ENCODE measurements at places on chromosomes 11 and 22.

- DNase-seq: no peak
These were observed 71.2 kb upstream of the GDPD4 start for GRCh38 chr11:77372726-77373125.

DNA sequence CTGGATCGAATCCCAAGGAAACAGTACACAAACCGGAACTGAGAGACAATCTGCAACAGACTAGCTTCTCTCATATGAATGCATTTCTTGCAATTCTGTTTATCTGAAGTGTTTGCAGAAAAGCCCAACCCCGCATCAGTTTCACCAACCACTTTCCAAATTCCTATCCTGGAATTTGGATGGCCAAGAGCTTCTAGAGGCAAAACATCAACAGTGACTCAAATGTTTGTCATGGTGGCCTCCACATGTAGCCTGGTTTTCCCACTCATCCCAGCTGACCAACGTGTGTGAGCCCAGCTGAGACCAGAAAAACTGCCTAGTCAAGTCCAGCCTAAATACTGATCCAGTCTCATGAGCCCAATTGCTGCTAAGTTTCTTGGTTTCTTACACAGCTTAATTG lies 8.3 kb upstream of the MIEF1 start:
- DNase-seq: no peak

GRCh38 chr11:1450949-1451710 lies 35.4 kb downstream of the MOB2 start:
- DNase-seq: no peak

DNA sequence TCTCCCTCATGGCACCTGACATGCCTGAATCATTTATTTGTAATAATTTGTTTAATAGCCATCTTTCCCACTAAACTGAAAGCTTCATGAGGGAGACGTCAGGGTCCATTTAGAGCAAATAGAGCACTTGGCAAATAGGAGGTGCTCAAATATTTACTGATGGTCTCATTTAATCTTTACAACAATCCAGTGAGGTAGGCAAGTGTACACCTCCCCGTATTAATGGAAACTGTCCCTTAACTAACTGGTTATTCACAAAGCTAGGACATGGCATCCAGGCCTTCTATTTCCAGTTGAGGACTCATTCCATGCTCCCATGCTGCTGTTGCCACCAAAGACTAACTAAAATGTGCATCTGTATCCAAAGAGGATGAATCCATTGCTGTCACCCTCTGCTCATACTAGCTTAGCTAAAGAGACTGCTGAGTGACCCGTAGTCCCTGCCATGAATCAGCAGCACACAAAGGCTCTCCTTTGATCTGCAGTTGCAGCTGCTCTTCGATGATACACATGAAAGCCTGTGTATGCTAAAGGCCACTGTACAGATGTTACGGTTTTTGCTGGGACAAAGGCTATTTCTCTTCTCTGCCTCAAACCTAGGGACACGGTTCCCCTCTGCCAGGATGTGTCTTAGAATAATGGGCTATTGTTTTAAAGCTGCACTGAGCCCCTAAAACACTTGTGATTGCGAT lies 82.6 kb downstream of the RAB30 start:
- no peak for DNase-seq

DNA sequence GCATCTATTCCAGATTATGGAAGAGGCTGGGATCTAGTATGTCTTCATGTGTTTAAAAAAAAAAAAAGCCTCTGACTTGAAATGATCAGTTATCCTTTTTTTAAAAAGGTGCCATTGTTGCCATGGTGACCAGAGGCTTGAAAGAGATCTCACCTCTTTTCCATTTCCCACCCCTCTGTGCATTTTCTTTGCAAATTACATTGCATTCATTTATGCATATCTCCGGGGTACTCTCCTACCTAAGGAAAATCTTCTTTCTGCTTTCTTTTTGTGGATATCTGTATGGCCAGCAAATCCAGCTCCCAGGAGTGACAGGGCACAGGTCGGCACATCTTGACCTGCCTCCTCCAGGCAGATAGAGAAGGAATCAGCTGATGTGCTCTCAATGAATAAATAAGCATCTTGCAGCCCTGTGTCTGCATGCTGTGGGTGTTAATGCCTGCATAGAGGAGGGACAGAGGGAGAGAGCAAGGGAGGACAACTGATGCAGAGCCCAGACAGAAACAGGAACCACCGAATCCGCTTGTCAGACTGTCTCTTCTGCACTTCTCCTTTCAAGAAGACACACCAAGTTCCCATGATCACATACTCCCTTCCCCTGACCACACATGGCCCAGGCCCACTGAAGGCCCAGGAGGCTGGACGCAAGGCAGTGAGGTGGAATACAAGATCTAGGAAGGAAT lies 50.9 kb downstream of the CWC15 start:
- no peak for DNase-seq

DNA sequence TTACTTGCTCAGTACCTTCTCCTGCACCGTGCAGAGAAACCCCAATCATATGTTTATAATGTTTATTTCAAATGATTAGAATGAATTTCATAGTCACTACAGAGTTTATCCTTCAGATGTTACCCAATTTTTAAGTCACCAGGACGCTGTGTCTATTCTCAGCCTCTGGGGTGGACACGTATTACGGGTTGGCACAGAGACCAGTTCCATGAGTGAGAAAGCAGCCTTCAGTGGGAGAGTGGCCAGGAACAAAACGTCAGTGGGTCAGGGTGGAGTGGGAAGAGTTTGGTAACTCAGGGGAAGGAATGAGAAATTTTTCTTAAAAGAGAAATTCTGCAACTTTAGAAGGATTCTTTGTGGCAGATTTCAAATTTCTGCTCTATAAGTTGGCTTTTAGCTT lies 77.1 kb upstream of the MTMR2 start:
- no peak for DNase-seq

- no peak for DNase-seq
These were observed 71.3 kb upstream of the ALX4 start for GRCh38 chr11:44381261-44381660.

DNA sequence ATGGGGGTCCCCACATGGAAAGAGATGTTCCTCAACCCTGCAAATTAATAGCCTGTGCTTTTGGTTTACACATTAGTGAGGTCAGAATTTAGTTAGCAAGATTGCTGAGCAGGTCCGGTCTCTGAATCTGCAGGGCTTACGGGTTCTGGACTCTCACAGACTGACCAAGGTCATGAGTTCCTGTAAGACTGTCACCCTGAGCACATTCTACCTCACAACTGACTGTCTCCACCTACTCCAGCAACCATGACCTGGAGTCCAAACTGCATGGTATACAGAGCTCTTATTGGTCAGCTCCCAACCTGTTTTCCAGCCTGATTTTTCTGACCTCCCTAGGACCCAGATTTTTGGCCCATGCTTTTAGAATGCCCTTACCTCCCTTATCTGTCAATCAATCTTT lies 28.2 kb downstream of the DKK3 start:
- no peak for DNase-seq

DNA sequence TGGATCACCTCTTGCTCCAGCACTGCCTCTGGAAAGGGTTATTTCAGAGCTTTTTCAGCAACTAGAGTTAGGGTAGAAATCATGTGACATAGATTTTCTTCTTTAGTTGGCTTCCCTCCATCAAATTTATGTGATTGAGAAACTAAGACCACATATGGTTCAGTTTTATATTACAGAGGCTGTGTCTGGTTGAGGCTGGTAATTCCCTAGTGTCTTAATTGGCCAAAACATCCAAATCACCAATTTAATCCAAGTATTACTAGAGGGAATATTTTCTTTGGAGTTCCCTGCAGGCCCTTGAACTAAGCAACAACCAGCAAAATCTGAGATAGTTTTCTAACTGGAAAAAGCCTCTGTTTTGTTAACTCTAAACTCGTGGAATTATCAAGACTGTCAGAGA lies 136.3 kb downstream of the ARHGAP42 start:
- DNase-seq: no peak

DNA sequence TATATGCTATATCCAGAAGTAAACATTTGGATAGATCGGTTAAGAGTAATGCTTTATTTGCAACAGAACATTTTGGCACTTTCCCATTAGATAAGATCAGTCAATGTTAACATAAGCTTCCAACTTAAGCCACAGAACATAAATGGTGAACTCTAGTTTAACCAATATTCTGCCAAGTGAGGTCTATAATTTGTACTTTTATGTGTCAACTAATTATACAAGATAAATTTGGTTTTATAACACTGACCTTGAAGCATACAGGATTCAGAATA lies 23.5 kb upstream of the BLID start:
- no peak for DNase-seq

GRCh38 chr22:26822313-26822712 lies 164.9 kb downstream of the MIAT start:
- DNase-seq: no peak

DNA sequence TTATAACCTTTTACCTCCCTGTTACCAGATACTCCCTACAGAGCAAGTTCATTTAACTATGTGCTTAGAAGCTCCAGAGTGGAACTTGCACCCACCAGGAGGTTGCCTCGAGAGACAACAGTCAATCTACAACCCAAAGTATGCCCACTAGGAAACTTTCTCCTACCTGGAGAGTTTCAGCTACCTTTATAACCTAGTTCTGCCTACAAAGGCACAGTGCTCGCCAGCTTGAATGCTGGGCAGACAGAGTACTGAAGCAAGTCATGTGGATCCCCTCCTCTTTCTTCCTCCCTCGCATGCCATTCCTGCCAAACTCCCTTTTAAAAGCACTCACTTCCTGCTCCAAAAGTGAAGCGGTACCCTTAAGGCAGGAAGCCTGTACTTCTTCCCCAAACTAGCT lies 258.9 kb downstream of the SWAP70 start:
- no peak for DNase-seq

GRCh38 chr11:118167253-118167652 lies 9.2 kb downstream of the SCN2B start:
- no peak for DNase-seq

GRCh38 chr22:31049815-31050420 lies 31.2 kb upstream of the SMTN start:
- DNase-seq: no peak

- DNase-seq: no peak
These were observed 168.6 kb downstream of the FAT3 start for GRCh38 chr11:92393218-92393617.

- DNase-seq: no peak
These were observed 1008.4 kb downstream of the JRKL start for GRCh38 chr11:97398246-97398645.

- DNase-seq: no peak
These were observed 227.7 kb upstream of the TENM4 start for GRCh38 chr11:79668575-79668974.

DNA sequence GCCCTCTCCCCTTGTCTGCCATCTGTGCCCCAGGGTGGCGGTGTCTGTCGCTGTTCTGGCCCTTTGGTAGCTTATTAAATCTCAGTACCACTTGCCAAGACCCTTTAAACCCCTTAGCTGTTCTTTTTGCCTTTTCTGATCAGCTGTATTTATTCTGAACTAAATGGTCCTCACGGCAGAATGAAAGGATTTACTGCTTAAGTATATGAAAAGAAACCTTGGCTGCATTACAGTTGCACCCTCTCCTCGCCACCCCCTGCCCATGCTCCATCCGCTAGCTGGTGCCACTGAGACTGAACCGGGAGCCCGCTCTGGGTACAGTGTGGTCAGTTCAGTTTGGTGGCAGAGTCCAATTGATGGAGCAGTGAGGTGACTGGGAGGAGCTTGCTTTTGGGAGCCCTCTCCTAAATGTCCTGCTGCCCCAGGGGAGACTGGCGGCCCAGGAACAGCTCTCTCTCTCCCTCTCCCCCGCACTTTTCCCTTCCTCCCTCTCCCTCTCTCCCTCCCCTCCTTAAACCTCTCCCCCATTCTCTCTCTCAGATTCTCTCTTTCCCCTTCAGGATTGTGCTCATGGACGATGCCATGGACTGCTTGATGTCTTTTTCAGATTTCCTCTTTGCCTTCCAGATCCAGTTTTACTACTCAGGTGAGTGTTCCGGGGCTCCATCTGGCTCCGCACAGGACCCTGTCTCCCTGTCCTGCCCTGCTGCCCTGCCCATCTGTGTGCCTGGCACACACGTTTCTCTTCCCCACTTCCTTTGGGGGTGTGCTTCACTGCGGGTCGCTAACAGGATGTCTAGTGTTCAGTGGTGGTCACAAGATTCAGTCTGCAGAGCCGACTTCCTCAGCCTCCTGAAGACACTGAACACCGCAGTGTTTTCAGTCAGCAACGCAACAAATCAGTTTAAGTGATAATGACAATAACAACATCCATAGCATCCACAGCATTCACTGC lies 21.8 kb downstream of the ARFGAP2 start:
- no peak for DNase-seq

- DNase-seq: no peak
These were observed 164.0 kb upstream of the RASSF10 start for GRCh38 chr11:12845163-12845562.

DNA sequence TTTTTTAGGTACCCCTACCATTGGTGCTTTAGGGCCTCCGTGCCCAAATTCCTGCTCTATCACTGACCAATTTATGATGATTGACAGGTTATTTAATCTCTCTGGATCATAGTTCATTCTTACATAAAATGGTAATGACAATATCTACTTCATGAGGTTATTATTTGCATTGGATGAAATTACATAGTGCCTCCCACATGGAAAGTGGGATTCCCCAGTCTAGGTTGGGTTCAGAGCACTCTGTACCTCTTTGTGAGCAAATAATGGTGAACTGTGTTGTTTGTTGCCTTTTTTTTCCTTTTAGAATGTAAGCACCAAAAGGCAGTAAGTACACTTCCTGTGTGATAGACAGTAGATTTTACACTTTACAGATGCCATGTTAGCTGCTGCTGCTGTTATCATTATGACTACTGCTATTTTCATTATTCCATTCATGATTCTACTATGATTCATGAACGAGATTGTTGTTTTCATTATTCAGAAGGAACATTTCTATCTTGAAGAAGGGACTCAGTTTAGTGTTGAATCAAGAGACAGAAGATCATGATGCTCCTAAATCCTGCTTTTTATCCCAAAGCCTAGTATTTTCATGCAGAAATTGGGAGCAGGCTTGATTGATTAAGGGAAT lies 100.8 kb downstream of the ALX4 start:
- no peak for DNase-seq

- no peak for DNase-seq
These were observed 1462.9 kb upstream of the RAG2 start for GRCh38 chr11:38060920-38061319.

DNA sequence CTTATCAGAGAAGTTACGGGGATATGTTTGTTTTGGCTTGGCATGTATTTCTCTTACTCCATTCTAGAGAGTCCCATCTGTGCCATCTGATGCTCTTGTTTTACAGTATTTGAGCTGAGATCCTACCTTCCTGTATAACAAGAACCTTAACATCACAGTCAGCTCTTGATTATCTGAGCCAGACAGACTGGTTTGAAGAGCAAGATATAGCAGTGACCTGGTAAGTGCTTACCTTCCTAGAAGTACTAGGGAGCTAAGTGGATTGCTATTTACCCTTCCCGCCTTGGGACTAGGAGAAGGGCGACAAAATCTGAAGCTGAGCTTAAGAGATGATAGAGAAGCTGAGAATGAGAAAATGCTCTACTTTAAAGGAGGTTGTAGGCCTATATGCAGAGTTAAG lies 235.3 kb downstream of the CSNK2A3 start:
- DNase-seq: no peak

DNA sequence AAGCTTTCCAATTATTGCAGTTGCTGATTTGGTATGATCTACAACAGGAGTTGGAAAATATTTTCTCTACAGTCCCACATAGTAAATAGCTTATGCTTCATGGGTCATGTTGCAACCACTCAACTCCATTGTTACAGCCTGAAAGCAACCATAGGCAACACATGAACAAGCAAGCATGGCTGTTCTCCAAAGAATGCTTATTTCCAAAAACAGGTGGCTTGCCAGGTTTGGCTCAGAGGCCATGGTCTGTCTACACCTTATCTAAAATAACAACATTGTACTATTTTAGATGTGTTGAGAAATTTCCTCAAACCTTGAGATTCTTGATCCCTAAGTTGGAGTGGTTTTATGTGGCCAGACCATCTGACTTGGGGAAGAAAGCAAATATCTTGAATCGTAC lies 153.9 kb upstream of the MPPED2 start:
- DNase-seq: no peak

Measured in CD4-positive, CD25-positive, alpha-beta regulatory T cell (primary cell).